Activated naive CD4-positive, alpha-beta T cell treated with anti-CD3 and anti-CD28 coated beads, Interleukin-2, amount 50 U/mL, for 16 hours (primary cell): ENCODE measurements at places on chromosomes 5 and 9.
A peak's percentile ranks its signal among the peaks of the same experiment; 100 is the strongest.

DNA sequence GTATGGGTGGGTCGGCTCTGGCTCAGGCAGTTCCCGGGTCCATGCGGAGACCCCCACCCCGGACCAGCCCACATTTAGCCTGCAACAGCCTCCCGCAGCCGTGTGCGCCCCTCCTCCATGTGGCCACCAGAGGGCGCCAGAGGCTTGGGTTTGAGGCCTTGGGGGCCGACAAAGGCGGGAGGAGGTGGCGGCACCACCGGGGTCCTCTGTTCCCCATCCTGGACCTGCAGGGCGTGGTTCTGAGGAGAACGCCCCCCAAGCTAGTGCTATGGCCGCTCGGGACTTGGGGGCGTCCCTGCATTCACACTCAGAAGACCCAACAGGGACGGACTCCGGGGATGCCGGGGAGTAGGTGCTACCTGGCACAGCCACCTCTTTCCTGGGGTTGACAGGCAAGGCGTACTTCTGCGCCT is 16.5 kb downstream of the ASS1 start:
- DNase-seq, result peak; percentile 74

- no peak for DNase-seq
Measured at GRCh38 chr9:121483049-121483448, 16.6 kb downstream of the GGTA1 start.

GRCh38 chr9:136046554-136046920 is 48.6 kb downstream of the NACC2 start:
- no peak for DNase-seq

DNA sequence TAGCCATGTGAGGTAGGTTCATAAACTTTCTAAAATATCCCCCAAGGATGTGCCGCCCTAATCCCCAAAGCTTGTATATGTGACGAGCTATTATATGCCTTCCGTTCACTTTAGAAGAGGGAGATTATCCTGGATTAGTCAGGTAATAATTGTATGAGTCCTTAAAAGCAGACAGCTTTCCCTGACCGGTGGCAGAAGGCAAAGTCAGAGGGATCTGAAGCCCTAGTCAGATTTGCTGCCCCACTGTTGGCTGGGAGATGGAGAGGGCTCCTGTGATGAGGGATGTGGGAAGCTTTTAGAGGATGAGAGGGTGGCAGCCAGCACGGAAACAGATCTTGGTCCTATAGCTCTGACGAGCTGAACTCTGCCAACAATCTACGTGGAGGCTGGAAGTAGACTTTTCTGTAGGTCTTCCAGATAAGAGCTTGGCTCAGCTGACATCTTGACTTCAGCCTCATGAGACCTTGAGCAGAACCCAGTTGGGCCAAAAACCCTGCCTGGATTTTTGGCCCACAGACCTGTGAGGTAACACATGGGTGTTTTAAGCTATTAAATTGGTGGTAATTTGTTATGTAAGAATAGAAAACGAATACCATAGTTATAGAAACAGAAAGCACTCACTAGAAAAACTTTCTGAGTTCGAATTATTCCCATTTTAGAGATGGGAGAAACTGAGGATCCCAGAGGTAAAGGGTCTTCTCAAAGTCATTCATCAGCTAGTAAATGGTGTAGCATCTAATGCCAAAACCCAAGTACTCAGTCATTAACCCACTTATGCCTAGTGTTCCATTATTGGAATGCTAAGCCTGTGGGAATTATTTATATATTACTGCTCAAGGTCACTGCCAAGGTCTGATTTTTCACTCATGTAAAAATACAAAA is 48.9 kb downstream of the SH3PXD2B start:
- DNase-seq, result no peak

- DNase-seq, result peak; percentile 67
Measured at GRCh38 chr5:68216245-68217046, 890 bp downstream of the PIK3R1 start.

DNA sequence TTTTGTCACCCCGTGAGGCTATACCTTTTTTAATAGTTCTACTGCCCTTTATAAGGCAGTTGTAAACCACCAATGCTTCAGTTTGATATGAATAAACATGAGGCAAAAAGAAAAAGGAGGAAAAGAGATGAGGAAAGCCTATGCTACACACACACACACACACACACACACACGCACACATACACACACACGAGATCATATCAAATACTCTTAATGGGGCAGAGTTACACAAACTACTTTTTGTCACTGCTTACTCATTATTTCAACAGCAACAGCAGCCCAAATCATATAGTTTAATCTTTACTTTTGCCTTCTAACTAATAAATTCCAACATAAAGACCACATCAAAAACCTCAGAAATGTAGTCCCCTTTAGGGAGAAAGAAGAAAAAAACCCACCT is 116.8 kb upstream of the PAM start:
- no peak for DNase-seq

- no peak for DNase-seq
Measured at GRCh38 chr9:132982458-132982857, 4.0 kb downstream of the GFI1B start.

DNA sequence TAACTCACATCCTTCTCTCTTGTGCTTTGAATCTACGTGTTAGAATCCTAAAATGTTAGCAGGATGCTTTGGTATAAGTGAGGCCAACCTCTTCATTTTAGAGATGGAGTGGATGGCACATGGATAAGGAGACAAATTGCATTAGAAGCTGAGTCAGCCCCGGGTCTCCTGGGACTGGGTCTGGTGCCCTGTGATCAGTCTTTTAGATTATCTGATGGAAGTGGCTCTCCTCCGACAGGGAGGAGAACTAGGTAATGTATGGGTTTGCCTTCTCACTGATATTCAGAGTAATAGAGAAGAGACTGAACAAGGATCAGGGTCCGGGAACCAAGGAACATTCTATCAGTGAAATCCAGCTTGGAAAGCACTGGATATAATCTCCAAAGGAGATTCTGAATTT is 74.9 kb upstream of the TNFSF8 start:
- DNase-seq, result no peak

DNA sequence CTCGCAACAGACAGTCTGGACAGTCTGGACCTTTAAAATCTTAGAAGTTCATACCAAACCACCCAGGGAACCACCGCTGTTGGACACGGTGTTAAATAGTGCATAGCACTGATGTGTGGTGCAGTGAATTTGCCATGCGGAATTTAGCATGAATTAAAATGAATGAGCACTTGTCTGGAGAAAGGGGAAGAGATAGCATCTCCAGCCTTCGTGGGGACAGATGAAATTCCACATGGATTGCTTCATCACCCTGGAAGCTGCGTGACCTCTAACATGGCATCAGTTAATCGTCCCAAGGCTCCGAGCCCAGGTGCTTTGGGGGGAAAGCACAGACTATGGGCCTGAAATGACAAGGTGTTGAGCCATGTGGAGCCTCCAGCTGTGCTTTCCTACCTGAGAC is 91.4 kb downstream of the ADAMTS16 start:
- DNase-seq, result no peak

DNA sequence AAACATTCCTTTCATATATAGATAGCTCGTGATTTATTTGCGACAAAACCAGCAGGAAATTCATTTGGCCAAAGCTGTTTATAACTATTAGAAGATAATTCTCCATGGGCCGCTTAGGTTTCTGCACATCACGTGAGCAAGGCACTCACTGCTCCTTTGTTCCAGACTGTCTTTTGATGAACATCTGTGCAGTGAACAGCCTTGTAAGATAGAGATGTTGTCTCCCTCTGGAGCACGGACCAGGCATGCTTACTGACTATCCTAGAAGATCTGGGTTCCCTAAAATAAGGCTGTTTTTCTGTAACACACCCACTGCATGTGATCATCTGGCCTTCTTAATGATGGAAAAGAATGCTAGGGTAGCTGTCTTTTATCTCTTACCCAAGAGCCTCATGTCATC is 30.9 kb downstream of the YIPF5 start:
- no peak for DNase-seq

GRCh38 chr5:120843390-120843980 is 379.4 kb downstream of the PRR16 start:
- no peak for DNase-seq

- no peak for DNase-seq
Measured at GRCh38 chr5:64615895-64616294, 74.4 kb upstream of the SHISAL2B start.

DNA sequence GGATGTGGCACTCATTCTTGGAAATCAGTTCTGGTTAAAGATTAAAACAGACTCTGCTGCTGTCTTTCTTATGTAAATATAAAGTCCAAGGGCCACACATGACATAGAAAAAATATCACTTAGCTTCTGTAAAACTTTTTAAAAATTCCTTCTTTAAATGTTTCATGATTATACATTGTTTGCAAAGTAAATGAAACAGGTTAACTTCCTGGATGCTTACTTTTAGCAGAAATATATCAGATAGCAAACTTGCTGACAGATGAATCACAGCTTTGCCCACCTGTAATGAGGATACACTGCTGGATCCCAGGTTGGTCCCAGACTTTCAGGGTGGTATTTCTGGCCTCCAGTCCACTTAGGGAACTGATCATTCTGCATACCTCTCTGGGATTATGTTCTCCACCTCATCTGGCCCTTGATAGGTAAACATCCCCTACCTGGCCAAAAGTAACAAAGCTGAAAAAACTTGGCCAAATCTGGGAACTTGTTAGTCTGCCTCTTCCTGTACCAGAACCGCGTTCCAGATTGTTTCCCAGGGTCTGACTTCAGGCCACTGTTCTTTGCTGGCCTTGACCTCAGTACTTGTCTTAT is 340.5 kb downstream of the ADGRV1 start:
- DNase-seq, result no peak

DNA sequence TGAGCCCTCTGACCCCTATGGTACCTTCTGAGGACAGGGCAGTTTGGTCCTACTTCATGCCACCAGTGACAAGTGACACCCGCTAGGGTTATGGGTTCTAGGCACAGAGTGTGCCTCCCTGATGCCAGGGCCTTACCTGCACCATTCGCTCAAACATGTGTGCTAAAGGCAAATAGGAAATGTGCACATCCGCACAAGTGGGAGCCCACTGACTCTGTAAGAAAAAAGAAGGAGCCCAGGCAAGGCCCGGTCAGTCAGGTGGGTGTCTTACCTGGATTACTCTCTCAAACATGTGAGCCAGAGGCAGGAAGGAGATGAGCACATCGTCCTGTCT is 29.1 kb upstream of the MEIKIN start:
- DNase-seq, result no peak

DNA sequence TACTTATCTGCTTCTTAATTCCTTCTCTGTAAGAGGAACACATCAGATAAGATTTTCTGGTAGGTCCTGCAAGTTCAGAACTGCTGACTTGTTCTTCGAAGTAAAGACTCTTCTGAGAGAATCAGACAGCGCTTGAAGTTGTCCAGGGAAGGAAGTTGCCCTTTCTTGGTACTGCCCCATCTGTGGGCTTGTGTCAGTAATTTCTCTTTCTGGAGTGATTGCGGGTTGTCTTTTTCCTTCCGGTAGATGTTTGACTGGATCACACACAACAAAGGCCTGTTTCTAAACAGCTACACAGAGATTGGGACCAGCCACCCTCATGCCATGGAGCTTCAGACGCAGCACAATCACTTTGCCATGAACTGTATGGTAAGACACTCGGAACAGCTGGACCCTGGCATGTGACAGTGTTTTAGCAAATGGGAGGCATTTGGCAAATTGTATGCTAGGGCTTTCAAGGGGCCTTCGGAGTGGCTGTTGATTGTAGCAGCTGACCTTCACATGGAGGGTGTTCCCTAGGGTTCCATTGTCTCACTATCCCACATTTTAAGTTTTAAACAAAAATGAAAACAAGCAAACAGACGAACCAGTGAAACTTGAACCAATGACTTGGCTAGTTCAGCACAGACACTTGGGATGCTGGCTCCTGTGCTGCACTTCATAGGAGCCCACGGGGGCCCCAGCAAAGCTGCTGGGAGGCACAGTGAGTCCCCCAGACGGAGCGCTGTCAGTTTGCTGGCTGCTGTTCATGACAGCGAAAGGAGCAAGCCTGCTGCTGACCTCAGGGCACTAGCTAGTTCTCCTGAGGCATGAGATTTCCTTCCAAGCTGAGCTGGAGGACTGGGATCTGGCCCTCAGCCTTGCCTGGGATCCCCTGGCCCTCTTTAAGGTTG is 149.9 kb downstream of the TRIO start:
- DNase-seq, result no peak

GRCh38 chr5:73960023-73960422 is 334.0 kb downstream of the ARHGEF28 start:
- DNase-seq, result no peak
